ENCODE measurements at places on chromosomes 2 and 18.
A peak's percentile ranks its signal among the peaks of the same experiment; 100 is the strongest.

GRCh38 chr2:7697052-7697451, 779.8 kb downstream of the RNF144A start:
- no peak for DNase-seq

- DNase-seq: no peak
Observed at GRCh38 chr2:241733391-241734207, 831 bp upstream of the D2HGDH start.

- no peak for DNase-seq
Observed at GRCh38 chr2:215378045-215378444, 57.8 kb downstream of the FN1 start.

- DNase-seq: no peak
Observed at GRCh38 chr2:213806125-213806726, 522.0 kb downstream of the SPAG16 start.

- no peak for DNase-seq
Observed at GRCh38 chr2:75459565-75460310, 101.0 kb downstream of the EVA1A start.

GRCh38 chr2:11344342-11344955, at the start of gene ROCK2:
Gene ROCK2 (minus strand): TSS chr2:11344636. CDS start chr2:11344136, 500 bp downstream.
- DNase-seq: peak; percentile 31

- no peak for DNase-seq
Observed at GRCh38 chr2:190794790-190795189, 85.8 kb upstream of the GLS start.

DNA sequence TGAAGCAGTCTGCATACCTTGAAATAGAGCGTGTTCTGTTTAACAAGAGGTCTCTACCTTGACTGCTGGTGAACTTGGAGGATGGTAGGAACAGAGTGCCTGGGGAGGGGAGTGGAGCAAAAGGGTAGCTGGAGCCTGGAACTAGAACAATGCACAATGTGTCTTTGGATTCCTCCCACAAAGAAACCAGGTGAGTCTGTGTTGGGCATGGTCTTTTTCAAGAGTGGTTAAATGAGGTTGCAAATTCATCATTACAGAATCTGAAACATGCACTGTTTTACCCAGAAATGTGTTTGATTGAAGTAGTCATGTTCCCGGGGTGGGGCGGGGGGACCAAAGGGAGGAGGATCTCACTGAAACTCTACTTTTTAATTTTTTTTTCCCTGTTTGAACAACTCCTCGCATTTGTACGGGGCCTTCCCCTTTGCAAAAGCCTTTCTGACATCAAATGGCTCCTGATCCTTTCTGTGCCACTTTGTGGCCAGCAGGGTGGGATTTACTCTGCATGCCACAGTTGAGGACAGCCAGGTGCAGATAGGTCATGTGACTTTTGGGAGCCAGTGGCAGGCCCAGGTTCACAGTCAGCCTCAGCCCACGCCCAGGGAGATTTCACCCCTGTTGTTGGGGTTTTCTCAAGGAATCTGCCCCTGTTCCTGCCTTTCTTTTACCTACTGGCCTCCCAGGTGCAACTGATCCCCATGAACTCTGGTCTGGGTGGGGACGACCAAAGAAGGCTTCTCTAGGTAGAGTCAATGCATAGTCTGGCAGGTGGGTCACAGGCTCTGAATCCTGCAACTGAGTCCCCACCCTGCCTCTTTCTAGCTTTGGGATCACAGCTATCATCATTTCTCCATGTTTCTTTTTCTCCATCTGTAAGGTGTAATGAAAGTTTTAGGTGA, 28.2 kb downstream of the MYCN start:
- DNase-seq: no peak

Data from brain pericyte (primary cell).